ENCODE measurements at places on chromosomes 5 and 9.

- DNase-seq: no peak
Observed at GRCh38 chr5:155430192-155430591, 416.6 kb downstream of the KIF4B start.

DNA sequence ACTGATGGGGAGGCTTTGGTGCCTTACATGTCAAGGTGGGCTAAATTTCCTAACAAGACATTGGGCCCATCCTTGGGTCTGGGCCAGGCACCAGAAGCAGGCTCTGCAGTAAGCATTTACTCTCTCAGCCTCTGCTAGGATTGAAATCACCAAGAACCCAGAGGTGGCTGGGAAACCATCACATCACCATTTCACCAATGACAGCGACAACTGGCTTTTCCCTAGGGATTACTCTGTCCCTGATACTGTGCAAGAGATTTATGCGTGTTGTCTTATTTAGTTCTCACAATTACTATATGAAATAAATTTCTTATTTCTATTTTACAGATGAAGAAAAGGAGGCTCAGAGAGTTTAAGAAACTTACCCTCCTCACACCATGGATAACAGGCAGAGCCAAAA, 342.2 kb downstream of the ARHGEF28 start:
- no peak for DNase-seq

DNA sequence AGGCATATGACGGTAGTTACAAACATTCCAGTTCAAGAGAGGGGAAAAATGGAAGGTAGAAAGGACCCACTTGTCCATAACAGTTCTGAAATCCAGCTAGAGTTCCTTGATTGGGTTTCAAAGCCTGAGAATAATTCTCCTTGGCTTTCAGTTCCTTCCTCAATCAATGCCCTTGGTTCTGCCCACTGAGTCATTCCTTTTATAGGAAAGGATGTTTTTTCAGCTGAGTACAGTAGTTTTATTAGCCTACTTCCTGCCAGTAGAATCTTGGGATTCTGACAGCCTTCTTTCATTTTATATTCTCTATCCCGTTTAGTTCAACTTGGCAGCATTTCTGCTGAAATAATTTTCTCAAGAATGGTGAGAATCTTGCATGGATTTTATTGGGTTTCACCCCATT, 386.9 kb upstream of the SMC2 start:
- no peak for DNase-seq

DNA sequence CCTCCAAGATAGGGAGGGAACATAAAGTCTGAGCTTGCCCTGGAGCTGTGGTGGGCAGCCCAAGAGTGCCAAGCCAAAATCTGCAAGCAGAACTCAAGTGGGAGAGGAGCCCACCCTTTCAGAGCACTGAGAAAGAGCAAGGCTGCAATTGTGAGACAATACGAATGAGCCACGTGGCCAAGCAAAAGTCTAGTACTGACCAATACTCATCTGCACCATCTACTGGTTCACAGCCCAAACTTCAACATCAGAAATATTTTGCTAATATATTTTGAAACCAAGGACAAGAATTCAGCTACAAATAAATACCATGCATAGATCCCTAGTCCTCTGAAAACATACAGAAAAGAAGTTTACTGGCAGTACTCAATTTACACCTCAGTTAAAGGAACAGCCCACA, 696.2 kb upstream of the COX7C start:
- DNase-seq: no peak

DNA sequence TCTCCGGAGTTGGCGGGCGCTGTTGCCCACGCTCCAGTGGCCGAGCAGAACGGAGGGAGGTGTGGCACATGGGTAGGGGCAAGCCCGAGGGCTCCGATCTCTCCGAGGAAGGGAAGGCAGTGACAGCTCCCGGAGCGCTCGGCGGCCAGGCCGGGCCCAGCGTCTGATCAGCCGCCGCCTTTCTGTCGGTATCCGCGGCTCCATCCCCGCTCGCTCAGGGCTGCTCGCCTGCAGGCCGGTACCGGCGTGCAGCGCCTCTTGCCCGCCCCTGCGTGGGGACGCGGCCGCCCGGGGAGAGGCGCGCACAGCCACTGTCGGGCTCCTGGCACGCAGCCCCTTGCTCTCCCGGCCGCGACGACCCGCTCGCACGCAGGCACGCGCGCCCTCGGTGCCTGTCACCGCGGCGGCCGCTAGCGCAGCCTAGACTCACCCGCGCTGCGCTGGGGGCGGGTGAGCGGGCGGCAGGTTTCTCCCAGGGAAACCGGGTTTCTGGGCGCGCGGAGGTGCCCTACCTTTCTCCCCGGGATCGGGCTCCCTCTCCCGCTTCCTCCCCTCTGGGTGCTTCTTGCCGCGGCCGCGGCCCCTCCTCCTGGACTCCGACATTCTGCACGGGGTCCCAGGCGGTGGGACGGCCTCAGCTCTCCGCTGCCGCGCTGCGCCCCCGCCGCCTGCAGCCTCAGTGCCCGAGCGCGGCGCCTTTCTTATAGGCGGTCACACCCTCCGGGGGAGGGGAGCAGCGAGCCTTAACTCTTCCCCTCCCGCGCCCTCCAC, 108.4 kb downstream of the PSD2 start:
- DNase-seq: no peak

- DNase-seq: no peak
Observed at GRCh38 chr5:100634937-100635534, 99.9 kb downstream of the FAM174A start.

- no peak for DNase-seq
Observed at GRCh38 chr5:6176102-6176693, 202.1 kb downstream of the MED10 start.
